ENCODE measurements at places on chromosomes 12 and 14.
A peak's percentile ranks its signal among the peaks of the same experiment; 100 is the strongest.

DNA sequence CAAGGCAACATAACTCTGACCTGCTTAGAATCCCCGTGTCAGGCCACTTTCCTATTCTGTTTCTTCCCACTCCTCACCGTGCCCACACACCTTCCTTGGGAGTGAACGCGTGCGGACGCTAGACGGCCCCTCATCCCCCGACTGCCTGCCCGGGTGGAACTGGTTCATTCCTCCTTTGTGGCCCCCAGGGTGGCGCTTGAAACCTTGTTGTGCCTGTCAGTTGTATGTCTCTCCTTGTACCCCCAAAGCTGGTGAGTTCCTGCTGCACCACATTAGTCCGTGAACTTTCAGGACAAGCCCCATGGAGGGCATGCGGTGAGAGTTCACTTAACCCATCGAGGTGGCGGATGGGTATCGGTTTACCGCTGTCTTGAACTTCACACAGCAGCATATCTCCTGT lies 46.7 kb downstream of the SSH1 start:
- no peak for DNase-seq

GRCh38 chr14:93797536-93797935 lies 9.3 kb upstream of the PRIMA1 start:
- DNase-seq = no peak

DNA sequence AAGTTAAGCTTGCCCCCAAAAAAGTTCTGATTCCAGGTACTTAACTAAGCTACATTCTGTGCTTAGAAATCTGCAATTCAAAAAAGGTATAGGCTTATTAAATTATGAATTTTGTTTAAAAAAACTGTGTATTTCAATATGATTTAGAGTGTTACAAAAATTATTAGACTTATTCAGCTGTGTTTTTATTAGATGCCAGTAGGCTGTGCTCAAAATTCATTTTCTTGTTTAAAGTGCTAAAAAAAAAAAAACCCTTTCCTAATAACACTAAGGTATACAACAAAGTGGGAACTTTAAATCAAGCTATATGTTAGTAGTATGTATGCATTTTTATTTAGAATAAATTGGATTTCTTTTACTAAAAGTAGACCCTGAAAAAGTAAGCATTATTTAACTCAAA lies 25.0 kb downstream of the LRRC9 start:
- no peak for DNase-seq

DNA sequence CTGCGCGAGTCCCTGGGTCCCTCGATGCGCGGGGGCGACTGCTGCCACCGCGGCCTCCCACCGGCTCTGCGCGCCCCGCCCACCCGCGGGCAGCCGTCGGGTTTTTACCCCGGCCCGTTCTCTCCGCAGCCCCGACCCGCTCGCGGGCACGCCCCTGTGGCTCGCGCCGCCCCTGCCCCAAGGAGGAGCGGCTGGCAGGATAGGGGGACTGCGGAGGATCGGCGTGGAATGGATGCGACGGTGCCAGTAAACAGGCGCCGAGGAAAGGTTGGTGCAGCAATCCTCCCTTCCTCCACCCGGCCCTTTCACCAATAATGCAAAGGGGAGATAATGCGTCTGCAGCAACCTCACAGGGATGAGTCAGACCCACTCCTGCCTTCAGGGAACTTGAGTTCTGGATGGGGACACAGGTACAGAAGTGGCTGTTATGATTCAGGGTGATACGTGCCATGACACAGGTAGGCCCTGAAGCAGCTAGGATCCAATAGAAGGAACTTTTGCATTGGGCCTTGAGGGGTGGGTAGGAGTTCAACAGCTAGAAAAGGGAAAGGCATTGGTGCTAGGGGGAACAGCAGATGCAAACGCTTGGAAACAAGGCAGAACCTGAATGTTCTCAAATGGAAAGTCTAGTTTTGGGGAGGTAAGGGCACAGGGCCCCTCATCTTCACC lies 554 bp upstream of the DEGS2 start:
- no peak for DNase-seq

DNA sequence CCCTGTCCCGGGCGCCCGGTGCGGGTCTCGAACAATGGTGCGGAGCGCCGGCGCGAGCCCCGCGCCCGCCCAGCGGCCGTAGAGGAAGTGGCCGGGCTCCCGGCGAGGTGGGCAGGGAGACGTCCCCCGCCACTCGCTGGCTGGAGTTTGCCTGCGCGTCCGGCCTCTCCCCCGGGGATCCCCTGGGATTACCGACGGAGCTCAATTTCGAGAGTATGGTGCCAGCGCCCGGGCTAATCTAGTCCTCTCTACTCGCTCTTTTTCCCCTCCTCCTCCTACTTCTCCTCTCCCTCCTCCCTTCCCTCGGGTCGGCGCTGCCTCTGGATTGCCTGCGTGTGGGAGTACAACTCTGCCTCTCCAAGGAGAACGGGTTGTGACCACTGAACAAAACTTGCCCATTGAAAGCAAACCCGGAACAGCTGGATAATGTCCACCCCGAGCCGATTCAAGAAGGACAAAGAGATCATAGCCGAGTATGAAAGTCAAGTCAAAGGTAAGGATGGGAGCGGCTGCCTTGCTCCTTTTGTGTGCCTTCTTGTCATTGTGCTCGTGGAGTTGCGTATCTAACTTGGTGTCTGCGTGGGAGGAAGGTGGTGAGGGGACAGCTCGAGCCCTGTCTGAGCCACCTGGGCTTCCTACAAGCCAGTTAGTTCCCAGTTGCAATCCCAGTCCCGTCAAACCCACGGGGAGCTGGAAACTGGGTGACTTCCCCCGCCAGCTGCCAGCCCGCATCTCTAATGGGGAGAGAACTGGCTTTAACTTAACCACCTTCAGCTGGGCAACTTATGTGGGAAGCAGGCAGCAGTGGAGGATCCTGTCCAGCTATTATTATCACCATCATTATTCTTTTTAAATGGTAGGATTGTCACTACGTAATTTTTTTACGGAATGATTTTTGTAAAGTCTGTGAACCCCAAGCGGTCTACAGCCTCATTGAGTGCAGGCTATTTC lies at the start of gene SRGAP1:
TSS of gene SRGAP1 (plus strand) at position 310 of the 951 bp plus-strand sequence. CDS start at position 427, 117 bp downstream.
- peak; percentile 82 for DNase-seq

- no peak for DNase-seq
Observed at GRCh38 chr14:87122166-87122565, 870.8 kb downstream of the GALC start.

- no peak for DNase-seq
Observed at GRCh38 chr12:1796515-1797010, 23.8 kb upstream of the LRTM2 start.

GRCh38 chr12:22453511-22453910 lies 90.8 kb downstream of the C2CD5 start:
- no peak for DNase-seq

DNA sequence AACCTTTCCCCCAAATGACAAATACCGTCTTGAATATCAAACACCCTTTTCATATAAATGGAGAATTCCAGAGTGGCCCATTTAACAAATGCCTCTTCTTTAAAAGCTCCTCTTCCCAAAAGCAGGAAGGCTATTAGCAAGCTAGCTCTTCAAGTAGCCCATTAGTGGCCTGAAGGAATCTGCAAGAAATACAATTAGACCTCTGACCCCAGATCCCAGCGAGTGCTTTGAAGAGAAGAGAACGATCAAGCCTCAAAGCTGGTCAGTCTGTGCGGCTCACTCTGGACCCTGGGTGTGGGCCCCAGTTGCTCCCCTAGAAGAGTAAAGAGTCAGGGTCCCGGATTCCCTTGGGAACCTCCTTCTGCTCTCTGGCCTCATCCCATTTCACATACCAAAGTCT lies 325.6 kb downstream of the NUAK1 start:
- DNase-seq = no peak

- DNase-seq = no peak
Observed at GRCh38 chr14:89660166-89660565, 243.1 kb upstream of the FOXN3 start.

DNA sequence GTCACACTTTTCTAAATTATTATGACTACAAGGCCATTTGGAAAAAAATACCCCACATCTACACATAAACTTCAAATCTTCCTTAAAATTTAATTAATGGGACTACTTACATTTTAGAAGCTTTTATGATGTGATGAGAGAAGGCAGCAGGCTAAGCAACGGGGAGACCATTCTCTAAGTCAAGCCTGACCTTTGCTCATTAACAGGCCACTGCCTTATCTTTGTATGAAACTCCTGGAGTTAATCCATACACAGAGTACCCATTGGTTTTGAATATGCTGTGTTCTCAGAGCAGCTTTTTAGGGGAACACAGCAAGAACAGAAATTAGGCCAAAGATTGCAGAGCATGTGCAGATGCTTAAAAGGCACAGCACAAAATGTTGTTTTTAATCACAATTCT lies 35.5 kb upstream of the LRIG3 start:
- DNase-seq = no peak

- DNase-seq = no peak
Observed at GRCh38 chr14:64369201-64369600, 19.0 kb upstream of the MTHFD1 start.

DNA sequence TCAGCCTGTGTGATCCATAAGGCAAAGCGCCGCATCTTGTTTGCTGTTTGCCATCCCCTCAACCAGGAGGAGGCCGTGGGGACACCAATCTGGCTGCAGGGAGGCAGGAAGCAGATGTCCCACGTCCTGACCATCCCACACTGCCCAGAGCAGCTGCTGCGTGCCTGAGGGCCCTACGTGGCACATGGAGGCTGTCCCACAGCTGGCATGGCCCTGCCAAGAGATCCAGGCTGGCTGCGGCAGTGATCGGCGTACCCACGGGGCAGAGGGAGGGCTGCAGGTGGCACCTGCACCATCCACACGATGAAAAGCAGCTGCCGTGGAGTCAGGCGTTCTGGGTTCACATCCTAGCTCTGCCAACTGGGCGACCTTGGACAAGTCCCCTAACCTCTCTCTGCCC lies 42.0 kb downstream of the NCOR2 start:
- DNase-seq = no peak

DNA sequence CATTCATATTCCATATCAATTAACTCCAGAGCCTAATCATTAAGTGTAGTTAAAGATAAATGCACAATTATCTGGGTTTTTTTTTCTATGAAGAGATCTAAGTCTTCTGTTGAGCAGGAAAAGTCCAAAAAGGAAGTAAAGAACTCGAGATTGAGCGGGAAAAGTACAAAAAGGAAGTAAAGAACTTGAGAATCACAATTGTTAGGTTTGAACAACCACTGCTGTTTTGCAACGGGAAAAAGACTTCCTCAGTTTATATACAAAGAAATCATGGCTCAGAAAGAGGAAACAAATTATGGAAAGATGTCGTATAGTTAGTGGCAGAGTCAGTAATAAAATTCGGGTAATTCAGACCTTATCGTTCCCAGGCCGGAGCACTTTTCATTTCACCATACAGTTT lies 63.3 kb downstream of the PPP1R12A start:
- no peak for DNase-seq

DNA sequence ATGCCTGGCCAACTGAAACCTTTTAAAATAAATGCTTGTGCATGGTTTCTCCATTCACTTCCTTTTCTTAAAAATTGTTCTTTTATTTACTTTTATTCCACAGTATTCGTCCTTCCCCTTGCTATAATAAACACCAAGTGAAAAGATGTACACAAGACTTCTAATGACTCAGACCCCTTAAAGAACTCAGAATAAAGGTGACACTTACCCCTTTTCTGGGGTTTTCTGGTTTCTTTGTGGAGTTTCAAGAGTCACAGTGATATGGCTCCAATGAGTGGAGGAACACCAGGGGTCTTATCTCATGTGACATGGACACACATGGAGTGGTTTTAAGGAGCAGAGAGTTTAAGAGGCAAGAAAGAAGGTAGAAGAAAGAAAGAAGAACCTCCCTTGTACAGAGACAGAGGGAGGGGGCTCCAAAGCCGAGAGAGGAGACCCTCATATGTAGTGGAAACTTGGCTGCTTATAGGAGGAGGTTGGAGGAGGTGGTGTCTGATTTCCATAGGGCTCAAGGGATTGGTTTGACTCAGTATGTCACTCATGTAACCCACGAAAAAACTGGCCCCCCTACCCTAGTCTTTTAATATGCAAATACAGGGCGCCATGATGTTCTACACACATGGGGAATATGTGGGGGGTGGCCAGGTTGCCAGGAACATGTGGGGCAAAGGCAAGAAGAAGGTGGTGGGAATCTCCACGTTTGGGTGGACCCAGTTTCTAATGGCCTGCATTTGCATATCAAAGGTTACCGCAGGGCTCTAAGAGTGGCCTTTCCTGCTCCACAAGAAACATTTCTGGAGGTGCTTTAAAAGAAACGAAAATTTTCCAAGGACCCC lies 22.1 kb upstream of the CD69 start:
- DNase-seq = no peak

- no peak for DNase-seq
Observed at GRCh38 chr14:103510724-103511693, 11.6 kb downstream of the CKB start.

DNA sequence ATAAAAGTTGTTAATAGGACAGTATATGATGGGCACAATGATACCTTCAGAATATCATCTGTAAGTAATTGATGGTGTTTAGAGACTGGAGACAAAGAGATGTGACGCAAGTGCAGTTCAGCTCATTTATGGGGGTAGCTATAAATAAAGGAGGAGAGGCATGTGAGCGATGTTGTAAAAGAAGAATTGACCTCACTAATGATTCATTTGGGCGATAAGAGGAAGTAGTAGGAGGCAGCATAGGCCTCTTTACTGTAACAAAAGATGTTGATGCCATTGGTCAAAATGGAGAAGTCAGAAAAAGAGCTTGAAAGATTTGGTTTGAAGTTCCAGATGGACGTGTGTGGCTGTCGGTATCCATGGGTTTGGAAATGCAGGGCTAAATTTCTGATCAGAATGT lies 70.0 kb downstream of the FLRT2 start:
- no peak for DNase-seq

GRCh38 chr12:81558031-81558430 lies 201.1 kb downstream of the PPFIA2 start:
- DNase-seq = peak; percentile 6

DNA sequence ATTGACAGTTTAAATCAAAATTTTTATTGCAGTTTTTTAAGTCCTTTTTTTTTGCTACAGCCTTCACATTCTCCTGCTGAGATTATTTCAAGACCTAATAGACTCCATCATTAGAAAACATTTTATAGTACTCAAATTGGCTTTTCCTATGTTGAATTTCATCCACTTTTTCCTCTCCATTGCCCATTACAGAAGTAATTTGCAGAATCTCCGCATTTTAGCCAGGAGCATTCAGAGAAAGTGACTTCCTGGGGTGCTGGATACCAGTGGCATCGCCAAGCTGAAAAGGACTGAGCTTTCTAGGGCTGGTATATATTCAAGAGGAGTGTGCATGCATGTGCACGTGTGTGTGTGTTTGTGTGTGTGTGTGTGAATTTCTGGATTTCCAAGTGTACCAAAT lies 340.8 kb downstream of the PDZRN4 start:
- no peak for DNase-seq

- DNase-seq = no peak
Observed at GRCh38 chr14:100554696-100555320, 32.4 kb downstream of the BEGAIN start.

GRCh38 chr12:5578775-5579174 lies 146.9 kb downstream of the NTF3 start:
- DNase-seq = no peak
